ENCODE measurements at places on chromosomes 6 and 20.

DNA sequence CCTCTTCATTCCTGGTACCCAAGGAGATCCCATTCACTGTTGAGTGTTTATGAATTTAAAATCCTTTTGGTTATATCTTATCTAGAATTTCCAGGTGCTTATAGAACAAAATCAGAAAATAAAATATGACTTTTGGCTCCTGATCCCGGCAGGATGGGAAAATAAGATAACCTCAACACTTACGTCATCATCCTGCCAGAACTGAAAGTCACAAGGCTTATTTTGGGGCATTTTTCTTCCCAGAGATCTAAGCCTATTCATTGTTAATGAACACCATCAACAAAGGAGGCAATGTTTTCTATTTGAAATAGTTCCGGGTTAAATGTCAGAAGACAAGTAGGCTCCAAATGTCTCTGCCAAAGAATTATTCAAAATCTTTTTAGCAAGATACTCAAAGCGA lies 580.6 kb downstream of the TFAP2A start:
- no peak for DNase-seq

GRCh38 chr6:44023586-44024454 lies 103.4 kb downstream of the MRPL14 start:
- no peak for DNase-seq

- no peak for DNase-seq
Observed at GRCh38 chr6:145798530-145798929, 16.1 kb downstream of the FBXO30 start.

GRCh38 chr6:38867726-38868125 lies 152.6 kb downstream of the DNAH8 start:
- DNase-seq = no peak

DNA sequence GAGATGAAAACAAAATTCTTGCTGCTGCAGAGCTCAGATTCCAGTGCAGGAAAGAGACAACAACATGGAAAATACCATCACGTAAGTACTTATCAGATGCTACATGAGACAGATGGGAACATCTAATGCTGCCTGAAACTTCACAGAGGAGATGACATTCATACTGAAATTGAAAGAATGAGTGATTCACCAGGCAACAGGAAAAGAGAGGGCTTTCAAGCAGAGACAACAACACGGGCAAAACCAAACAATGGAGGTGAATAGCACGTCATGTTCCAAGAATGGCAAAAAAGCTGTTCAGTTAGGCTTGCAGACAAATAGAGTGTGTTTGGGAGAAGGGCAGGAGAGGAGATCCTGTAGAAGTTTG lies 39.3 kb downstream of the GTF2H5 start:
- DNase-seq = peak; percentile 26

- no peak for DNase-seq
Observed at GRCh38 chr6:148138573-148138972, 204.1 kb upstream of the SASH1 start.

DNA sequence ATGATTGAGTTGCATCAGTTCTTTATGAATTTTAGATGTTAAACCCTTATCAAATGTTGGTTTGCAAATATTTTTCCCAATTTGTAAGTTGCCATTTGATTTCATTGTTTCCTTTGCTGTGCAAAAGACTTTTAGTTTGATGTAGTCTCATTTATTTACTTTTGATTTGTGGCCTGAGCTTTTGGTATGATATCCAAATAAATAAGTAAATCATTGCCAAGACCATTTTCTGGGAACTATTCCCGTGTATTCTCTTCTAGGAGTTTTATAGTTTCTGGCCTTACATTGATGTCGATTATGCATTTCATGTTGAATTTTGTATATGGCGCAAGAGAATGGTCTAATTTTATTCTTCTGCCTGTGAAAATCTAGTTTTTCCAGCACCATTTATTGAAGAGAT lies 13.4 kb downstream of the AIG1 start:
- DNase-seq = no peak

GRCh38 chr6:79170959-79171358 lies 63.5 kb downstream of the HMGN3 start:
- no peak for DNase-seq

DNA sequence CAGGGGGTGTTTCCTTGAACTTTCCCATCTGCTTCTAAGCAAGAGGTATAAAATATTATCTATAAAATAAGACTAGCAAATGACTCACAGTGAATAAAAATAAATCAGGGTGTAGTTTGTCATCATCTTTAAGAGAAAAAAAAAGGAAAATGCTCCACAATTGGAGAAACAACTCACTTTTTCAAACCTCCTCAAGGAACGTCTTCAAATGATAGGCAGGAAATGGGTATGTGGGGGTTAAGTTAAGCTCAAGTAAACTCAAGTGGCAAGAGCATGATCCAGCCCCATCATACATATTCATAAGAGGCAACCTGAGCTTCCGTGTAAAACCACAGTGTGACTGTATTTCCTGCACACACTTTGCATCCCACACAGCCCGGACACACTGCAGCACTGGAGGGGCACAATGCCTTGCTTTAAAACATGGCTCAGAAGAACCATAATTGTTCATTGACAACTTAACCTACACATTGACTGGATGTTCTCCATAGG lies 58.5 kb upstream of the CEP85L start:
- peak; percentile 72 for DNase-seq
